Stimulated activated CD8-positive, alpha-beta memory T cell treated with anti-CD3 and anti-CD28 coated beads, Interleukin-2, amount 100 ng/mL, for 1 hour (primary cell): ENCODE measurements at places on chromosomes 5 and 9.

- no peak for DNase-seq
Observed at GRCh38 chr5:40841068-40841805, at the start of gene CARD6. Gene CARD6, plus strand, starts transcription at chr5:40841367. Its CDS starts 16 bp downstream, at chr5:40841383.

GRCh38 chr5:146667633-146668272 is 151.8 kb upstream of the GPR151 start:
- no peak for DNase-seq

GRCh38 chr5:76427206-76428140 is 24.4 kb downstream of the IQGAP2 start:
- DNase-seq = no peak

DNA sequence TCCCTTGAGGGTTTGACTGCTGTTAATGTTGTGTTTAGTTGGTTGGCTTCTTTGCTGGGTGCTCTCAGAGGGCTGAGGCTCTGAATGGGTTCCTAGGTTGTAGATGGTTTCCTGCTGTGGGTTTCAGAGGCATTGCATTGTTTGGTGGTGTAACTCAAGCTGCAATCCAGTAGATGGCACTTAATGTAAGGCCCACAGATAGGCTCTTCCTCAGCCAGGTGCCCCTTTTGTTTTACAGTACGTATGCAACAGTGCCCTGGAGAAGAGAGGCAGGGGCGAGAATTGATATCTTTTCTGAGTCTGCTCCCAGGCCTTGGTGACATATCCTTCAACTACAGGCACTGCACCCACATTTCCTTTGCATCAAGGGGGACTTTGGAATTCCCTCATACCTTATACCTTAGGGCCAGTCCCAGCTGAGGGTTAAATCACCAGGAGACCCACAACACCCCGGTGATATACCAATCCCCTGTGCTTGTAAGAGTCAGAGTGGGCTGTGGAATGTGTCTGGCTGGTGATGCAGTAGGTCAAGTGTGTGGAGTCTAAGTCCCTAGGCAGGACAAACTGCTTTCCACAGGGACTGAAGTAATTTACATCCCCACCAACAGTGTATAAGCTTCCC is 7.0 kb upstream of the UGT3A2 start:
- no peak for DNase-seq

- no peak for DNase-seq
Observed at GRCh38 chr9:136805207-136805740, 2.5 kb upstream of the RABL6 start.

- no peak for DNase-seq
Observed at GRCh38 chr5:128701301-128701700, 163.3 kb upstream of the FBN2 start.

GRCh38 chr5:151121665-151122064 is 35.9 kb downstream of the ANXA6 start:
- DNase-seq = no peak

DNA sequence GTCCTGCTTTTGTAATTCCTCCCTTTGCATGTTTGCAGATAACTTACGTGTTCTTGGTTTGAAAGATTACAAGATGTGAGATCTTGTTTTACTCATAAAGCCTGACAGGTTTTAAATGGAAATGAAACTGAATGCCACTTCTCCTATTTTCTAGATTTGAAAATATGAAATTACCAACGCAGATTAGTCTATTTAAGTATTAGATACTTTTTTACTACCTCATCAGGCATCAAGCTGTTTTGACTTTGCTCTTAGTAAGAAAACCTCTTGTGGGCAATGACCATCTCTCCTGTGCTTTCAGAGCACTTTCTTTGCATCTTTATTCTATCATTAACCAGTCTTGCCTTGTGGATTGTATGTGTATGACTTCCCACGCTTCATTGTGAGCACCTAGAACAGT is 3.5 kb downstream of the DMXL1 start:
- no peak for DNase-seq

DNA sequence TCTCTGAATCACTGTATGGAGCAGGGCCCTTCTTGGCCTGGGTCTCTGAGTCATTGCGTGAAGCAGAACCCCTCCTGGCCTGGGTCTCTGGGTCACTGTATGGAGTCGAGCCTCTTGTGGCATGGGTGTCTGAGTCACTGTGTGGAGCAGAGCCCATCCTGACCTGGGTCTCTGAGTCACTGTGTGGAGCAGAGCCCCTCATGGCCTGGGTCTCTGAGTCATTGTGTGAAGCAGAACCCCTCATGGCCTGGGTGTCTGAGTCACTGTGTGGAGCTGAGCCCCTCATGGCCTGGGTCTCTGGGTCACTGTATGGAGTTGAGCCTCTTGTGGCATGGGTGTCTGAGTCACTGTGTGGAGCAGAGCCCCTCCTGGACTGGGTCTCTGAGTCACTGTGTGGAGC is 94.0 kb upstream of the RAPGEF1 start:
- DNase-seq = no peak
